ENCODE measurements at places on chromosomes 5 and 9.

- H3K4me3 ChIP-seq: no peak overlapping the region
- no peaks in the 10 kb centered on the region for H3K27me3 ChIP-seq
- H3K27ac ChIP-seq: no peak overlapping the region
- DNase-seq: no peak
- no peaks in the 10 kb centered on the region for H3K36me3 ChIP-seq
These were observed 69.5 kb upstream of the IQGAP2 start for GRCh38 chr5:76333571-76333970.

DNA sequence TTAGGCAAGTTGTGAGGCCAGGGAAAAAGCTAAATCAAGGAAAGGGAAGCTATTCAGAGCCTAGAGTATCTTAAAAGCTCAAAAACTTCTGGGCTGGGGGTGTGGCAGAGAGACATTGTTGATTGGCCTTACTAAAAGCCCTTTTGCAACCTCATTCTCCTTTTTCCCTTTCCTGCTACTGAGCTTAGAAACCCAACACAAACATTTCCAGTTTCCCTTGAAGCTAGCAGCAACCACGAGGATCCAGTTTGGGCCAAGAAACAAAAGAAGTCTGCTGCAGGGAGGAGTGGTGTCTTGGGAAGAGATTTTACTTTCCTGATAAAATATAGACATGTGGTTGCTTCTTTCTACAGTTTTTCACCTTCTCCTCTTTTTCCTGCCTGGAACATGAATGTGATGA, 135.5 kb upstream of the KLF9 start:
- no peak overlapping the region for H3K27ac ChIP-seq
- H3K27me3 ChIP-seq: no peaks in the 10 kb centered on the region
- no peaks in the 10 kb centered on the region for H3K4me1 ChIP-seq
- no peak overlapping the region for H3K4me3 ChIP-seq
- H3K36me3 ChIP-seq: no peaks in the 10 kb centered on the region
- no peak for DNase-seq

GRCh38 chr5:84231433-84231832, 153.2 kb downstream of the EDIL3 start:
- DNase-seq: no peak
- no peak overlapping the region for H3K4me3 ChIP-seq
- no peaks in the 10 kb centered on the region for H3K4me1 ChIP-seq
- no peaks in the 10 kb centered on the region for H3K27me3 ChIP-seq

GRCh38 chr5:127856292-127856691, 153.1 kb downstream of the CCDC192 start:
- H3K36me3 ChIP-seq: no peaks in the 10 kb centered on the region
- no peak overlapping the region for H3K4me3 ChIP-seq
- DNase-seq: no peak
- H3K27ac ChIP-seq: no peak overlapping the region

DNA sequence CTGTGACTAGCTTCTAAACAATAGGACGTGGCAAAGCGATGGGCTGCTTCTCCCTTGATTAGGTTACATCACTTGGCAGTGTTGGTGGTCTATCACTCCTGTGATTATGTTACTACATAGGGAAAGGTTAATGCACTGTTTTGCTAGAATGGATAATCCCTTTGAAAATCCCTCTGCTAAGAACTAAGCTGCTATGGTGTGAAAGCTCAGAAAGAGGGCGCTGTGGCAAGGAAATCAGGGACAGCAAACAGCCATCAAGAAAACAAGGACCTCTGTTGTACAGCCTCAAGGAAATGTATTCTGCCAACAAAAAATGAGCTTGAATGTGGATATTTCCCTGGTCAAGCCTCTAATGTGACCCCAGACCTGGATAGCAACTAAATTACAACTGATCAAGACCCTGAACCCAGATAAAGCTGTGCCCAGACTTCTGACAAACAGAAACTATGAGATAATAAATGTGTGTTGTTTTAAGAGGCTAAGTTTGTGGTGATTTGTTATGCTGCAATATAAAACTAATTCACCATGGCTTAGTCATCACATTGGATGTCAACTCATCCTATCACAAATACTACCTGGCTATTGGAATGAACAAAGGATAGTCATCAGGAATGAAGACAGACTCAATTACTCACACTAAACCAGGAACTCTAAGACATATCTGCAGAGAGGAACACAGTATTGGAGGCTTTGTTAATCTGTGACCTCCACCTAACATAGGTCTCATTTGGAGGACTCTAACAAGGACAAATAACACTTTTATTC, 1215.9 kb downstream of the EFNA5 start:
- no peaks in the 10 kb centered on the region for H3K4me1 ChIP-seq
- no peak for DNase-seq
- no peak overlapping the region for H3K4me3 ChIP-seq
- no peak overlapping the region for H3K27ac ChIP-seq

GRCh38 chr5:56128113-56128512, 105.0 kb downstream of the ANKRD55 start:
- H3K27me3 ChIP-seq: no peaks in the 10 kb centered on the region
- H3K36me3 ChIP-seq: no peaks in the 10 kb centered on the region
- H3K27ac ChIP-seq: peak overlapping the region; percentile 11
- no peak overlapping the region for H3K4me3 ChIP-seq
- DNase-seq: no peak

DNA sequence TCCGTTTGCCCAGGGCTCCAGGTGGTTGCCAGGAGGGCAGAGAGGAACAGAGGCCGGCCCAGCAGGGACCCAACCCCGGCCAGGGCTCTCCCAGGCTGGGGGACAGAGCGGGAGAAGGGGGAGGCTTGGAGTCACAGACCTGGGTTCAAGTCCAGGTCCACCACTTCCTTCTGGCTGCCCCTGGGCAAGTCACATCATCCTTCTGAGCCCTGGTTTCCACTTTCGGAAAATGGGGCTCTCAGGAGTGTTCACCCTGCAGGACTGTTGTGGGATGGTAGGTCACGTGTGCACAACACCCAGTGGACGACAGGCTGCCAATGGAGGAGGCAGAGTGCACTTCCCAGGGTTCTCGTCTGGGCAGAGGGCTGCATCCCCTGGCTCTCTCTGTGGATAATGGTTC, 245.4 kb downstream of the PBX3 start:
- no peak for DNase-seq
- no peak overlapping the region for H3K27ac ChIP-seq
- no peaks in the 10 kb centered on the region for H3K4me1 ChIP-seq
- no peaks in the 10 kb centered on the region for H3K27me3 ChIP-seq
- H3K4me3 ChIP-seq: no peak overlapping the region

DNA sequence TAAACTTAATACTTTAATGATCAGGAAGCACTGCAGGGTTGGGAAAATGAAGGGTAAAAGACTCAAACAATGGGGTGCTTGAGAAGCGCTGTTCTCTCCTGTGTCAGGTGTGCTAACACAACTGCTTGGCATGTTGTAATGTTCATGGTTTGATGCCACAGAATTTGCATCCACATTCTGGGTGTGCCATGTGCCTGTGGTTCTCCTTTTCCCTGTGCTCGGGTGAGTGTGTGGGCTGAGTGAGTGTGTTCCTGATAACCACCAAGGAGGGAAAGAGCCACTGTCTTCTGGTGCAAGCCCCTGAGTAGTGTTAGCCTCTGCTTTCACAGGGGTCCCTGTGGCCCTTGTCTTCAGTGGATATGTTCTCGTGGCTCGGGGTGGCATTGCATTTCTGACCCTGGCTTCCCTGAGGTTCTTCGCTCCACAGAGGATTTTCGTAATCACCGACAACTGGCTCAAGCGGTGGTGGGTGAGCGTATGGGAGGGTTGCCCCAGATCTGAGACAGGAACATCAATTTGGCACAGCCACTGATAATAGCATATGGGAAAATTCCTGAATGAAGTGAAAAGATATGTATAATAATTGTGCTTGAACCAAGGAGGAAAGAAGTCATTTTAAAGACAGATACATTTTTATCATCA, 102.0 kb downstream of the MVB12B start:
- DNase-seq: no peak
- H3K27me3 ChIP-seq: no peaks in the 10 kb centered on the region
- H3K36me3 ChIP-seq: no peaks in the 10 kb centered on the region
- H3K4me3 ChIP-seq: no peak overlapping the region

GRCh38 chr5:180637962-180638680, 11.3 kb downstream of the FLT4 start:
- no peaks in the 10 kb centered on the region for H3K27me3 ChIP-seq
- H3K4me1 ChIP-seq: no peaks in the 10 kb centered on the region
- H3K4me3 ChIP-seq: no peak overlapping the region

DNA sequence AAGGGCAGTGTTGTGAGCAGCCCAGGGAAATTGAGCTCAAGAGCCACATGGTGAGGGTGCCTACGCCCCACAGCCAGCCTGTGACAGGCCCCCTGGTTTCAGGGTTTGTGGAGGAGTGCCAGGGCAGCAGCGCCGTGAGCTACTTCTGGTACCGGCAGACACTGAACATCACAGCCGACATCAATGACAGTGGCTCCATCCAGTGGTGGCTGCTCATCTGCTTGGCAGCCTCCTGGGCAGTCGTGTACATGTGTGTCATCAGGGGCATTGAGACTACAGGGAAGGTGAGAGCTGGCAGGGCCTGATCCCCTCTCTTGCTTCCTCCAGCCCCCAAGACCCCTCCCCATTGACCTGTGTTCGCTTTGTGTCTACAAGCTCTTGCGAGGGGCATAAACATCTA, 10.2 kb downstream of the SLC6A18 start:
- H3K4me1 ChIP-seq: no peaks in the 10 kb centered on the region
- DNase-seq: no peak
- H3K4me3 ChIP-seq: no peak overlapping the region
- H3K27ac ChIP-seq: no peak overlapping the region

DNA sequence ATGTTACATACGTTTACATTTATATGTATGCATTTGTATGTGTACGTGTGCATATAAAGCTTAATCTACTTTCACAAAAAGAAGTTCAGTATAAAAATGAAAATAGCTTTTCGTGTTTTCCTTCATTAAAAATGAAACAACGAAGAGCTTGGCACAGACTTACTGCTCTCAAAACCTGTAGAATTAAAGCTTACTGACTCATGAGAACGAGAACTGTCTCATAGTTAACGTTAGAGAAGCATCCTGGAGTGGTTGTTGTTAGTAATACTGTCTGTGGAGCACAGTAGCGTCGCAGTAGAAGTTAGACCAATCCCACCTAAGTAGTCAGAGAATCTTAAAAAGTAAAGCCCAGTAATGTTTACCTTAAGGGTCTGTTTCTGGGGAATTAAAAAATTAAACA, 1.3 kb downstream of the MAT2B start:
- no peak for DNase-seq
- H3K36me3 ChIP-seq: no peaks in the 10 kb centered on the region
- H3K27me3 ChIP-seq: no peaks in the 10 kb centered on the region
- peaks cover 21% of the 10 kb centered on the region for H3K4me1 ChIP-seq

GRCh38 chr5:33997331-33997983, 10.4 kb downstream of the AMACR start:
- H3K27me3 ChIP-seq: no peaks in the 10 kb centered on the region
- no peak for DNase-seq
- H3K4me3 ChIP-seq: no peak overlapping the region
- peaks cover 6% of the 10 kb centered on the region for H3K36me3 ChIP-seq

DNA sequence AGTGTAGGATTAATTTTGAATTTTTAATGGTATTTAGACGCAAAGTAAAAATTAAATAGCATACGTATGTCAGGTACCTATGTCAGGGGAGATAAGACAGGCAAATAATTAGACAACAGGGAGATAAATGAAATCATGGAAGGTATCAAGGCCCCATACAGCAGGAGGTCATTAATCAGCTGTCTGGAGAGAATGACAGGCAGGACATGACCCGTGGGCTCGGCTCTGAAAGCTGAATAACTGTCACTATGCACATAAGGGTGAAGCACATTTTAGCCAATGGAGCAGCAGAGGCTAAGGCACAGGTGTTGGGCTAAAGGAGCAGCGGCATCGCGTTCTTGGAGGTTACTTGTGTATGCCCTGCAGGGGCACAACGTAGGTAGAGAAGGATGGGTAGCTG, 11.9 kb downstream of the SLC25A51 start:
- no peak overlapping the region for H3K4me3 ChIP-seq
- H3K27me3 ChIP-seq: no peaks in the 10 kb centered on the region
- no peak overlapping the region for H3K27ac ChIP-seq
- H3K4me1 ChIP-seq: no peaks in the 10 kb centered on the region
- no peak for DNase-seq
- peaks cover 42% of the 10 kb centered on the region for H3K36me3 ChIP-seq

DNA sequence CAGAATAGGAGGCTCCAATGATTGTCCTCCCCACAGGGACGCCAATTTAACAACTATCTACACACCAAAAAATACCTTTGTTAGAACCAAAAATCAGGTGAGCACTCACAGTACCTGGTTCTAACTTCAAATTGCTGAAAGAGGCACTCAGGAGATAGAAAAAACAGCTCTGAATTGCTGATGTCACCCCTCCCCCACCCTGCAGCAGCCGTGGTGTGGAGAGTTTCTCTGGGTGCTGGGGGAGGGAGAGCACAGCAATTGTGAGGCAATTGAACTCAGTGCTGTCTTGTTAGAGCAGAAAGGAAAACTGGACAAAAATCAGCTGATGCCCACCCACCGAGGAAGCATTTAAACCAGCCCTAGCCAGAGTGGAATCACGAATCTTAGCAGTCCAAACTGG, 41.8 kb downstream of the TNFSF8 start:
- H3K27ac ChIP-seq: no peak overlapping the region
- H3K36me3 ChIP-seq: no peaks in the 10 kb centered on the region
- no peaks in the 10 kb centered on the region for H3K27me3 ChIP-seq

GRCh38 chr9:129803676-129804060, 684 bp downstream of the TOR1B start:
- no peaks in the 10 kb centered on the region for H3K27me3 ChIP-seq
- H3K4me3 ChIP-seq: peak overlapping the region; percentile 93
- H3K27ac ChIP-seq: peak overlapping the region; percentile 83
- no peak for DNase-seq
- H3K36me3 ChIP-seq: peaks cover 18% of the 10 kb centered on the region
- H3K4me1 ChIP-seq: peaks cover 9% of the 10 kb centered on the region

- no peaks in the 10 kb centered on the region for H3K36me3 ChIP-seq
- H3K27ac ChIP-seq: no peak overlapping the region
- H3K4me3 ChIP-seq: no peak overlapping the region
- no peak for DNase-seq
These were observed 60.6 kb downstream of the HSD17B3 start for GRCh38 chr9:96241391-96241809.

- no peaks in the 10 kb centered on the region for H3K27me3 ChIP-seq
- no peaks in the 10 kb centered on the region for H3K36me3 ChIP-seq
- no peaks in the 10 kb centered on the region for H3K4me1 ChIP-seq
These were observed 22.0 kb downstream of the GNG10 start for GRCh38 chr9:111683392-111683791.

- no peaks in the 10 kb centered on the region for H3K4me1 ChIP-seq
- H3K27ac ChIP-seq: no peak overlapping the region
- no peak overlapping the region for H3K4me3 ChIP-seq
- no peaks in the 10 kb centered on the region for H3K27me3 ChIP-seq
These were observed 390.3 kb downstream of the PDE4D start for GRCh38 chr5:59503220-59503619.

GRCh38 chr9:76203373-76203772, 190.9 kb downstream of the RFK start:
- no peaks in the 10 kb centered on the region for H3K27me3 ChIP-seq
- H3K4me1 ChIP-seq: no peaks in the 10 kb centered on the region
- no peaks in the 10 kb centered on the region for H3K36me3 ChIP-seq
- no peak overlapping the region for H3K27ac ChIP-seq
- no peak overlapping the region for H3K4me3 ChIP-seq

DNA sequence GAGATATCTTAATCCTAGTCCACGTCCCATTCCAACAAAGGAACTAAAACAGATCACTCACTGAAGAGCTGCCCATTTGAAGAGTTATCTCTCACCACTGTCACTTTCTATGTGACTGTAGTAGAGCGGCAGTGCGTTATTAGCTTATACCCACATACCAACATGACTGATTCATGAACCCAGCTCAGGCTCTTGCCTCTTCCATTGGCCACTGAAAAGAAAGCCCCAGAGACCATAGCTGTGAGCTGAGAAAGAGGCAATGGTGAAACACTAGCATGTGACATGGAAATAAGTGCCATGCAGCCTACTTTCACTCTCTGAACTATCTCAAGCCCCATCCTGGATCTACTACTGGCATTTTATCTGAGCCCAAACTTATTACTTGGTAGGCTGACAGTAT, 151.7 kb upstream of the MOCS2 start:
- no peaks in the 10 kb centered on the region for H3K36me3 ChIP-seq
- H3K27ac ChIP-seq: no peak overlapping the region
- no peaks in the 10 kb centered on the region for H3K27me3 ChIP-seq
